ENCODE measurements at places on chromosomes 1 and 21.

DNA sequence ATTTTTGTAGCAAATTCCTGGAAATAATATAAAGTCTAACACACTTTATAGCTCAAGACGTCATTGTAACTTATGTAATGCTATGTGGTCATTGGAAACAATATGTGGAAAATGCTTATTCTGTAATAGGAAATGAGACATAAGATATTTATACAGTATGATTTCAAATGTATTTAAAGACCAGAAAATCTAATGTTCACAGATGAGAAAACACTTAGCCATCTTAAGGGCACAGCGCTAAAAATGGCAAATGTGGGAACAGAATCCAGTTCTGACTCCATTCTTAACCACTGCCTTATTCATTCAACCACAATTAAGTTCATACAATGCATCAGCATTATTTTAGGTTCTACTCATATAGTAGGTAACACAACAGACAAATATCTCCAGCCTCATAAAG, 12.5 kb downstream of the CSDE1 start:
- no peak for DNase-seq

- no peak for DNase-seq
Observed at GRCh38 chr1:200673952-200674823, 4.5 kb upstream of the DDX59 start.

DNA sequence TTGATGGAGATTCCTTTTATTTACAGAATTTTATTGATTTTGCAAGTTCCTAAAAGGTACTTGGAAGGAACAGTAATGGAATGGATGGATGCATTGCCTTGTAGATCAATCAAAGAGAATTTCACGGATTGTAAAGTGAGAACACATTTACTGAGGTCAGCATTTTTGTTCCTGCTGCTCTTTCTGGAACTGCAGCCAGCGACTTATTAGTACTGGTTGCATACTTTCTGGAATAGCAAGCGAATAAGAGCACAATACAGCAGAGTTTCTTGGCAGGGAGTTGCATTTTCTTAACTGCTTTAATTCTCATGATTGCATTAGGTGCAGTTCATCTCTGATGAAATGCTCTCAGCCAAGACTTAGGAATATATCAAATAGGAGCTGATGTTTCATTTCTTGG, 106.1 kb upstream of the CHODL start:
- DNase-seq: no peak

GRCh38 chr1:88935522-88936222, 44.3 kb upstream of the GTF2B start:
- no peak for DNase-seq

DNA sequence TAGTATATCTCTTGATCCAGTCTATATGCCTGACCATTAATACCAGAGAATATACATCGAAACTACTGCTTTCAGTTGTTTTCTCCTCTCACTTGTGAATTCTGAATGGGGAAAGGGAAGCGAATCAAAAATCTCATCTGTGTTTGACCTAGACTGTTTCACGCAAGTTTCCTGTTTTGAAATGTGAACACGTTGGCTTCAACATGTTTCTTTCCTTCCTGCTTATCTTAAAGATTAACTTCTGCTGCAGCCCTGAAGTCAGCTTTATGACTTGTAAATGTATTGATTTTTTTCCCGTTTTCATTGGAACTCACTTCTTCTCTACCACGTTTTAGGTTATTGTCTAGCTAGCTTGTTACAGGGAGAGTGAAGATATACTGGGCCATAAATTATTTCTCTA, 49.9 kb downstream of the SNX27 start:
- no peak for DNase-seq

All from activated T-cell treated with anti-CD3 and anti-CD28 coated beads, Interleukin-2, amount 50 U/mL, for 1 hour (primary cell).